ENCODE measurements at places on chromosomes 4 and X. TPM values are rescaled to one million over a fixed set of nuclear protein-coding genes. Genes with fewer than 3 reads are reported as not detected.

Gene ANXA3
- 59.6 TPM for total RNA-seq

Gene ZMAT1
- 0.03 TPM for total RNA-seq

Gene FAM184B
- not detected for total RNA-seq

Gene CFAP299
- not detected for total RNA-seq

Gene PDLIM3
- 0.10 TPM for total RNA-seq

Gene CWH43
- not detected for total RNA-seq

Gene SOD3
- total RNA-seq: not detected

Gene HTN3
- not detected for total RNA-seq

Gene ALB
- not detected for total RNA-seq

Gene CXCL3
- 6.1 TPM for total RNA-seq

Gene PRR32
- total RNA-seq: not detected

Gene CBLL2
- not detected for total RNA-seq

Gene SGMS2
- total RNA-seq: 24.7 TPM

Gene IL13RA2
- total RNA-seq: 0.06 TPM

Gene DGAT2L6
- not detected for total RNA-seq

Gene RBMX
- 228 TPM for total RNA-seq

Gene KLHL15
- total RNA-seq: 5.7 TPM

Gene REPS2
- total RNA-seq: 0.89 TPM

Gene KLB
- 0.15 TPM for total RNA-seq

Gene HTT
- 14.3 TPM for total RNA-seq

Gene GAGE12H
- total RNA-seq: not detected

Gene TMEM192
- 8.3 TPM for total RNA-seq

Gene FAM193A
- 9.1 TPM for total RNA-seq

Gene BCAP31
- total RNA-seq: 398 TPM

Gene SYTL4
- 3.0 TPM for total RNA-seq

Gene PAGE5
- not detected for total RNA-seq

Gene TBC1D9
- 8.7 TPM for total RNA-seq

Gene FRMPD4
- total RNA-seq: 0.04 TPM

Gene ADGRG4
- total RNA-seq: not detected

Gene CYTL1
- not detected for total RNA-seq

Gene PHEX
- total RNA-seq: 0.29 TPM

Gene OTUD6A
- total RNA-seq: not detected

Gene NAA11
- not detected for total RNA-seq

Gene VCX3B
- not detected for total RNA-seq

Gene CCNI
- 78.9 TPM for total RNA-seq

Gene COX7B2
- not detected for total RNA-seq

Gene L1CAM
- 21.2 TPM for total RNA-seq

Gene WAS
- total RNA-seq: 0.17 TPM

Gene CYBB
- 0.03 TPM for total RNA-seq

Gene CCNA2
- 46.8 TPM for total RNA-seq

Gene RRH
- 0.06 TPM for total RNA-seq

Gene POU4F2
- total RNA-seq: not detected

Gene MGARP
- 0.85 TPM for total RNA-seq

Gene TEX13D
- total RNA-seq: not detected

Gene RNF128
- not detected for total RNA-seq

Gene C4orf36
- total RNA-seq: 0.64 TPM

Gene CSAG3
- not detected for total RNA-seq

Gene HSFX4
- not detected for total RNA-seq

Gene DDIT4L
- total RNA-seq: 0.69 TPM

Gene USP17L15
- not detected for total RNA-seq

Data from A549 treated with DMSO at 1 μM for 4 hours (cell line).